ENCODE measurements at places on chromosomes 12 and 14.

- no peak for DNase-seq
Measured at GRCh38 chr12:19201661-19202060, 72.1 kb downstream of the PLEKHA5 start.

DNA sequence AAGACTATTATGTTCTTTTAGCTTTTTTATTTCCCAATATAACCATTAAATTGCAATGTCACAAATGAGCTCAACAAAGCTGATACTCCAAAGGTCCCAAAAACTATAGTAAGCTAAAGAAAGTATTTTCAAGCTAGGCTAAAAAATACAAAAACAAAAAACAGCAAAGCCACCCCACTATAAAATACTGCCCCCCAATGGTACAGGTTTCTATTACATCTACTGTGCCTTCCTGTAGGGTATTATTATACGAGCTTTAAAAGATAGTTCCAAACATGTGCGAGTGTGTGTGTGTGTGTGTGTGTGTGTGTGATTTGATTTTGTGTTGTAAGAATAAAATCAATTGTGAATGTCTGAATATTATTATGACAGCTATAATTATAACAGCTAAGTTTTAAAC is 1.1 kb downstream of the IFNG start:
- DNase-seq: no peak

DNA sequence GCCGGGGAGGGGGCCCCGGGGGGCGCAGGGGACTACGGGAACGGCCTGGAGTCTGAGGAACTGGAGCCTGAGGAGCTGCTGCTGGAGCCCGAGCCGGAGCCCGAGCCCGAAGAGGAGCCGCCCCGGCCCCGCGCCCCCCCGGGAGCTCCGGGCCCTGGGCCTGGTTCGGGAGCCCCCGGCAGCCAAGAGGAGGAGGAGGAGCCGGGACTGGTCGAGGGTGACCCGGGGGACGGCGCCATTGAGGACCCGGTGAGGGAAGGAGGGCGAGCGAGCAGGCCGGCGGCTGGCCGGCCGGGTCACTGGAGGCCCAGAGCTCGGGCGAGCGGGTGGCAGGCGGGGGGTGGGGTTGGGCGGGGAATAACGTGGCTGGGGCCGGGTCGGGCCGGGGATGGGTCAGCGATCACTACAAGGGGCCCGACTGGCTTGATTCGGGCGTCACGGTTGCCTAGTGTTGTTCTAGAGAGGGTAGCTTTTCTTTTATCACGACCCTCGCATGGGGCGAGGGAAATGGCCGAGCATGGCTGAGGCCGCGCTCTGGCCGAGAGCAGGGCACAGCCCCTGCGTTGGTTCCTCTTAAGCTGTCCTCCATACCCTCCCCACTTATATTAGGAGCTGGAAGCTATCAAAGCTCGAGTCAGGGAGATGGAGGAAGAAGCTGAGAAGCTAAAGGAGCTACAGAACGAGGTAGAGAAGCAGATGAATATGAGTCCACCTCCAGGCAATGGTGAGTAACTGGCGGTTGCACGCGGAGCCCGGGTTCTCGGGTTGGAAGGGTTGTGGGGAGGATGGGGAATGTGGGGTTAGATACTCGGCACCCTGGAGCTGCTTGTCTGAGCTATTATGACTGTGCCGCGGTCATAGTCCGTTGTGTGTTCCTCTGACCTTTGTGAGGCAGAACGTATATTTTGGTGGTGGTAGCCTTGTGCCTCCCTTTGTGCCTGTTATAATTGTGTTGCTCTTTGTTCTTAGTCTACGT is 603 bp downstream of the PABPN1 start:
- DNase-seq: peak; percentile 77

GRCh38 chr12:89800435-89800834 is 91.8 kb upstream of the ATP2B1 start:
- no peak for DNase-seq

DNA sequence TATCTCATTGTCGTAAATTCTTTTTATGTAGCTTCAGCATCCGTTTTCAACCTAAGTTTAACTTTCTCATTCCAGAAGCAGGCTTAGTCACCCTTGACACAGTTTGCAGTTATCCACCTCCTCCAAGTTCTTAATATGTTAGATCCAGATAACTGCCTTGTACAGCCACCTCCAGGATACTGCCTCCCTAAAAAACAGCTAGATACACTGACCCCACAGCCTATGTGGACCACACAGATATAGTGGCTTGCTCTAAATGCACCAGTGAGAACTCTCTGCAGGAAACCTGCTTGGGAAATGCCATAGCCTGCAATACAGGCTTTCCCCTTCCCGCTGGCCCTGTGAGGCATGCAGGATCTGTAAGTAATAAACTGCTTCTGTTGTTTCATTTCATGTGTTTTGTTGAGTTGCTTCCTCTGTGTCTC is 11.1 kb upstream of the RTL1 start:
- DNase-seq: no peak

DNA sequence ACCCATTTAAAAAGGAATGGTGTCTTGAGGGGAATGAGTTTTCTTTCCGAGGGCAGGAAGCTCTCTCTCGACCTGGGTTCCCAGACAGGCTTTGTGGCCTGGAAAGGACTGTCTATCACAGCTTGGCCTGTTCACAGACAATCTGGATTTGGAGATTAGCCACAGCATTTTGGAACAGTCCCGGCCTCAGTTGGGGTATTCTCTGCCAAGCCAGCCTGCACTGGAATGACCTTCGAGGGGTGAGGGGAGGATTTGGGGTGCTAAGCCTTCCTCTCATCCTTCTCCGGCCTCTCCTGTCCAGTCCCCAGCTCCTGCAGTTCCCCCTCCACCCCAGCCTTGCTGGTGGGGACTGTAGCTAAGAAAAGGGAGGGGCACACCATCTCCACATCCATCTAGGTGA is 13.0 kb downstream of the TBX5 start:
- peak; percentile 48 for DNase-seq

DNA sequence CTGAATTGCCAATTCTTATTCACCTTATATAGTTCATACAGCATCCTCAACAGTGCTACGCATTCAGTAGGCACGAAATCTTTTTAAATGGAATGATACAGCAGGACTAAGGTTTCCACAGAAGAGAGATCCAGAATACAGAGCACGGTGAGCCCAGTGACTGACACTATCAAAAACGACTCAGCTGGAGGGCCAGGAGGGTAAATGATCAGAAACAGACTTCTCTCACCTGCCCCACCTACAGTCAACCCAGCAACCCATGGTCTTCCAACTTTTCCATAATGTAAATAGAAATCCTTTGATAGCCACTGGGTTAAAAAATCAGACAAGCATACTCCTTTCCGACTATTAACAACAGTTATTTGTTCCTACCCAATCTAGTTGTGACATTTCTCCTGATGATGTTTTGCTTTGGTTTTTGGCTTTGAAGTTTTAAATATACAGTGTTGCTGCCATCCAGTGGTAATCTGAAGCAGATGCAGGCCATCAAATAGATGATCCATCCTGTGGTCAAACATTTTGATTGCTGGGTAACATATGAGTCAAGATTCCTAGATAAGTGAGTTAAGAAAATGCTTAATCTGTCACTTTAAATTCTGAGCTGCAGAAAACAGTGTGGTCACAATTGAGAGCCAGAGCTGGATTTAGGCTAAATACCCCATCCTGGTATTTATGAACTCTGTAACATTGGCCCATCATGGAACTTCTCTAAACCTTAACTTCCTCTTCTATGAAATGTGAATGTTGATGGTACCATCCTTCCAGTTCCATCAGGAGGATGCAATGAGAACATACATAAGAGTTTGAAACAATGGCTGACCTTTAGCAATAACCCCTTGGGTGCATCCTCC is 42.0 kb downstream of the GPHB5 start:
- DNase-seq: no peak

GRCh38 chr12:47868552-47869031 is 36.2 kb downstream of the VDR start:
- DNase-seq: no peak
